Kasumi-1 (cell line): ENCODE measurements at places on chromosomes 7 and 10.

GRCh38 chr10:33507662-33508425 is 173.4 kb upstream of the NRP1 start:
- DNase-seq, result no peak

- DNase-seq, result no peak
Observed at GRCh38 chr7:18530224-18531179, 35.0 kb downstream of the HDAC9 start.

DNA sequence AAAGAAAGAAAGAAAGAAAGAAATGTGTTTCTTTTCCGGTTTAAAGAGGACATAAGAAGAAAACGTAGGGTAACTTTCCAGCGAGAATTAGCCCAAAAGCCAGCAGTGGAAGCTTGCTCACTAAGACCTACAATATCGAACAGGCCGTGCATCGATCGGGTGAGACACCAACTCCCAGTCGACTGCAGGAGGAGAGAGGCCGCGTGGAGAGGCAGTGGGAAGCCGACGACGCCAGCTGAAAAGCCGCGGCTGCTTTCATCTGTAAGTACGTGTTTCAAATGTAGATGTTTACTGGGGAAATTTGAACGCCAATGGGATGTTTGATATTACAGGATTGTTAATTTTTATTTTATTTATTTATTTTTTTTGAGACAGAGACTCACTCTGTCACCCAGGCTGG is 28.6 kb upstream of the GIMAP8 start:
- no peak for DNase-seq

GRCh38 chr10:101807158-101807557 is 11.1 kb downstream of the OGA start:
- no peak for DNase-seq

DNA sequence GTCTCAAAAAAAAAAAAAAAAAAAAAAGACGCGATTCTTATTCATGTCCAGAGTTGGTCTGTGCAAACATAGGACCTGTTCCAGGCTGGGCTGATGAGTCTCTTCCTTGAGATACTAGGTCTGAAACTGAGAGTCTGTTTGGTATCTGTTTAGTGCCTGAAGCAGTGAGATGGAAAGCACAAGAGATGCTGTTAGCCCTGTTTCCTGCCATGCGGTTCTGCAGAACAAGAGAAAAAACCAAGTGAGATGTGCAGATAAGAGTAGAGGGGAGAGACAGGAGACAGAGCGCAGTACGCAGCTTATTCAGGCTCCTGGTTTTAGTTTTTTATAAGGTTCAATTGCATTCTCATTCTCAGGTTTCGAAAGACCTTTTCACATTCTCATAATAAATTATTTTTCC is 85.8 kb upstream of the PRKCQ start:
- DNase-seq, result peak; percentile 30

DNA sequence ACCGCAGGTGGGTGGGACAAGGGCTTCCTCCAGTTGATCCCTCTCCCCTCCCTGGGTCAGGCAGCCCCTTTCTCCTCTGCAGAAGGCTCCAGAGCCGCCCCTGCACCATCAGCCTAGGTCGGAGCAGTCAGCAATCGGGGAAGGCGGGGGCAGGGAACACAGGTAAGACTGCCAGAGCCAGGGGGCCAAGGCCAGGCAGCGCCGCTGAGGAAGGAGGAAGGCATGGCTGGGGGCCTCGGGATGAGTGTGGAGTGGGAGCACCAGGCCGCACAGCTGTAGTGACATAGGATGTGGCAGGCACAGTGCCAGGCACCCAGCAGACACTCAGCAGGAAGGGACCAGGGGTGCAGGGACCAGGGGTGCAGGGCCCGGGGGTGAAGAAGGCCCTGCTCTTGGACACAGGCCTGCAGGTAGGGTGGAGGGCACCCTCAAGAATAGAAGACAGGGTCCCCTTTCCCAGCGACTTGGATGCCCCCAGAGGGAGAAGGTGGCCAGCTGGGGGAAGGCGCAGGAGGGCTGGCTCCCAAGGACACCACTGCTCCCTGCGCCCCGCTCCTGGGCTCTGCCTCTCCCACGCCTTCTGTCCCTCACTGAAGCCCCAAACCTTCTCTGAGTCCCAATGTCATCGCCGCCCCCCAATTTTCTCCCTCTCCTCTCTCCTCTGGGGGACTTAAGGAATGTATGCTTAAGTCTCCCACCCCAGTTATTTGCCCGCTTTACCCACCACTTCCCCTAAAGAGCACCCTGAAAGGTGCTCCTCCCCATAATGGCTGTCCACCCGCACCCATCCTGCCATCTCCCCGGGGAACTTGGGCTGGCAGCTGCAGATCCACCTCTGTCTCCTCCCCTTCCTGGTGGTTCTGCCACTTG is 38.5 kb downstream of the CAMK2B start:
- no peak for DNase-seq

- DNase-seq, result no peak
Observed at GRCh38 chr7:26724795-26725194, 139.6 kb downstream of the SKAP2 start.

- DNase-seq, result peak; percentile 92
Observed at GRCh38 chr7:77331938-77332695, 84.0 kb downstream of the GSAP start.

DNA sequence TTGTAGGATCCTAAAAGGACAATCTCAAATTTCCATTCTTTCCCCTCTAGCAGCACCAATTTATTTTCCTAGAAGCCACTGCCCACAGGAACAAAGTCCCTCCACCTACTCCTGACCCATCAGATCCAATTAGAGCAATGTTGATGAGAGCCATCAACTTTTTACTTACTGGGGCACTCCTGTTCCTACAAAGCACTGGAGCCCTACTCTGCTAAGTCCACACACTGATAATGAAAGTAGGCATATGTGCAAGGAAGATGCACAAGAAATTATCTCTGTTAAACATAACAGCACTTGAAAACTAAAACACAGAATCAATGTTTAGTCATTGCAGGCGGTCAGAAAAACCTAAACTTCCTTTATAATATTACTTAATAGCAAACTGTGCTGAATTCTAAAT is 3.6 kb downstream of the HERPUD2 start:
- no peak for DNase-seq

DNA sequence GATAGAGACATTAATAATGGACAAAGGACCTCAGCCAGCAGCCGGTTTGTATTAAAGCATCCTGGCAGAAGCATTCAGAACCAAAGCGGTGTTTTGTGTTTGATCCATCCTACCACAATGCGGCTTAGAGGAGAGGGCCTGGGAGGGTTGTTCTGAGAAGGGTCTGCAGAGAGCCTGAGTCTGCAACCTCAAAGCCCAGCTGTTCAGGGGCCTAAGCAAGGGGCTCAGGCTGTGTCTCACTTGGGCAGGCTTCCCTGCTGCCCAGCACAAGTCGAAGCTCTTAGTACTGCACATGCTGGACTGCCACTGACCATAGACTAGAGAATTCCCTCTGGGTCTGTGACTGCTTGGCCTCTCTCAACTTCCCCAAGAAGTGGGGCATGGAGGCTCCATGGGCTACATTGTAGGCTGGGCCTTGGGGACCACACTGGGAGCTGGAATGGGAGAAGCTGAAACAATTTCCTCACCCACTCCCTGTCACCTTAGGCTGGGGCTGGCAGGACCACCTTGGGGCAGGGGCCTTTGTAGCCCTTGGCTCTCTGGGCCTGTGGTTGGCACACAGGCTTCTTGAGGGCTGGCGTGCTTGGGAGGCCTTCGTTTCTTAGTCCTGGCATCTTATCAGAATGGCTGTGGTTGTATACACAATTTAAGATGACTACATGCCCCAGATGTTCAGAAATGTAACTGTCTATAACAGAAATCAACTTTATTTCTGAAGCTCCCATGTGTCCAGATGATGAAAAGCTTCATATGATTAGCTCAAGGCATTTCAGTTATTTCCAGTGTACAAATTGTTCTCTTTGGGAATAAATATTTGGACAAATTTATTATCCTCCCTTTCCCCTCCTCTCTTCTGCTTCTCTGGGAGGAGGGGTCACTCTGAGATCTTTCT is 44.5 kb downstream of the LRRC18 start:
- DNase-seq, result no peak

DNA sequence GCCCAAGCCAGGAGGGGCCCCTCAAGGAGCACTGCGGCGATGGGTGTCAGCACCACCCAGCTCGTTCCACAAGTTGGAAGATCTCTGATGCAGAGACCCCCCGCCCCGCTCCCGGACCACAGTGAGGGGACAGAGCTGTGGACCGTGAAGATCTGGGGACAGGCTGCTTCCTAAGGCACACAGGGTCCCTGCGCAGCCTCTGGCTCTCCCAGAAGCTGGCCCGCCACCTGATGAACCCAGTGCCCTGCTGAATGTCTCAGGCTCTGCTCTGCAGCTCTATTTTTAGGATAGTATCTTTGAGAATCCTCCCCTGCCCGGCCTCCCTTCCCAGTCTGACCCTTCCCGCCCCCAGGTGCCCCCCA is 29.7 kb downstream of the GBX1 start:
- DNase-seq, result no peak

- no peak for DNase-seq
Observed at GRCh38 chr7:72163271-72163670, 248.9 kb downstream of the CALN1 start.

GRCh38 chr10:29157321-29157720 is 131.5 kb upstream of the LYZL1 start:
- no peak for DNase-seq

- no peak for DNase-seq
Observed at GRCh38 chr7:102823390-102824119, 74.8 kb downstream of the FAM185A start.

DNA sequence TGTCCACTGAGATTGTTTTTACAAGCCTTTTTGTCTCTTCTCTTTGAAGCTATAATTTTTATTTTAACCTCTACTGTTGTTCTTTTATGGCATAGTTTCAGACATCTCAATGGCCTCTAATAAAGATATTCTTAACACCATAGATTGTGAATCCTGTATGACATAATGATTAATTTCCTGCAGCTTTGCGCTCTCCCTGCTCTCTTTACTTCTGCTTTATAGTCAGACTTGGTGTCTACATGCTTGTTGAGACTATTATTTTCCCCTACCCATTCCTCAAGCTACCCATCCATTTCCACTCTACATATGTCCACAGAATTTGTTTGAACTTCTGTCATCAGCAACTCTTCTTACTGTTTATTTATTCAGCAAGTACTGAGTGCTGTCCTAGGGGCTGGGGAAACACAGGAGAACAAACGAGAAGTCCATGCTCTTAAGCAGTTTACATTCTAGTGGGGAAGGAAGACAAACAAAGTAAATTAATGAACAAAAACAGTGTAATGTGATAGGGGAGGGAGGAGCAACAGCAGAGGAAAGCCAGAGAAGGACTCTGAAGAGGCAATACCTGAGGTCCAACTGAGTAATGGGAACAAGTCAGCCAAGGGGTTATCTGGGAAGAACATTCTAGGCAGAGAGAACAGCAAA is 110.1 kb downstream of the CDK14 start:
- DNase-seq, result peak; percentile 22

- no peak for DNase-seq
Observed at GRCh38 chr7:28358423-28358868, 53.9 kb upstream of the CREB5 start.

DNA sequence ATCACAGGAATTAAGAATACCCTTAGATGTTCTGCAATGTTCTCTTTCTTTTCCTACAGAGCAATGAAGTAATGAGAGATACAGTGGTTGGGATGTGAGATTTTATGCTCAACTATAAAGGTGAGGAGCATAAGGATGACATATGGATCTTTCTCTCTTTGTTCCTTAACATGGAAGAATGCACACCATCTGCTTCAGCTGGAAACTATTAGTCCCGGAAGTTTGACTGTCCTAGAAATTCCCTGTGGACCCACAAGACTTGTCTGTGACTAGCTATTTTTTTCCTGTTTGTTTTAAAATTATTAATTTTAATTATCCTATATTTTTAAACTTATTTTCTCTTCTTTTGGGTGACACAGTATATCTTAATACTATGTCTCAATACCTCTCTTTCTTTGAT is 80.2 kb downstream of the DKK1 start:
- DNase-seq, result no peak

DNA sequence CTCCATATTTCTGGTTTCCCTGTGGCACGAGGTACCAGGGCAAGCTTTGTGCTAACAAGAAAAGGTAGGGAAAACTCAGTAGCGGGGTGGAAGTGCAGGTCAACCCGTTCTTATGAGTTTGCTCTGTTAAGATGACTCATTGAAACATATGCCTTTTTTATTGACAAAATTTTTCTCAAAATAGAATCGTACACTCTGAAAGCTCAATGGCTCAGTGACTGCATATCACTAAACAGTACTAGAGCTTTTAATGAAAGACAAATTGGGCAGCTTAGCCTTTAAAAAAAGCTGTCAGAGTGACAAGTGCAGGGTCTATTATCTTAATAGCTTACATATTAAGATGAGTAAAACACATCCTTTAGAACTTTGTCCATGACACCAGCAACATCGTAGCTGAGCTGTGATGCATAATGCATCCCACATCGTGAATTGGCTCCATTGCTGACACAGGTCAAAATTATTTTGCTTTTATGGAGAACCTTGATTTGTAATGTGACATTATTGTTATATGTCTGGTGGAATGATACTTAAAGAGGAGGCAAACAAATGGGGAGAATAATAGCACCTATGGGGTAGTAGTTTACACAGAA is 264.4 kb downstream of the ETV1 start:
- DNase-seq, result no peak

DNA sequence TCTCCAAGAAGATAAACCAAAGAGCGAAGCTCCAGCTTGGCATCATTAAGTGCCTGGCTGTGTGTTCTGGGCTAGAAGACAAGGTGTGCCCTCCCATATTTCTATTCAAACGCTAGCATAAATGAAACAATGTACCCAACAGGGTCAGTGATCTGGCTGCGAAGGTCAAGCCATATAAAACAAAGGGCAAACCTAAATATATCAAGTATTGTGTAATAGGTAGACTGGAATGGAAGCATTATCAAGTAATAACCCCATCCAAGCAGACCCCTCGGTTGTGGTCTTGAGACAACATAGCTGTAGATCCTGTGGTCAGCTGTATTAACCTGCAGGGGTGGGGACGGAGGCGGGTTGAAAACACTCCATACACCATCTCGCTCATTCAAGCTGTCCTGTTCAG is 31.6 kb upstream of the TNKS2 start:
- DNase-seq, result no peak

DNA sequence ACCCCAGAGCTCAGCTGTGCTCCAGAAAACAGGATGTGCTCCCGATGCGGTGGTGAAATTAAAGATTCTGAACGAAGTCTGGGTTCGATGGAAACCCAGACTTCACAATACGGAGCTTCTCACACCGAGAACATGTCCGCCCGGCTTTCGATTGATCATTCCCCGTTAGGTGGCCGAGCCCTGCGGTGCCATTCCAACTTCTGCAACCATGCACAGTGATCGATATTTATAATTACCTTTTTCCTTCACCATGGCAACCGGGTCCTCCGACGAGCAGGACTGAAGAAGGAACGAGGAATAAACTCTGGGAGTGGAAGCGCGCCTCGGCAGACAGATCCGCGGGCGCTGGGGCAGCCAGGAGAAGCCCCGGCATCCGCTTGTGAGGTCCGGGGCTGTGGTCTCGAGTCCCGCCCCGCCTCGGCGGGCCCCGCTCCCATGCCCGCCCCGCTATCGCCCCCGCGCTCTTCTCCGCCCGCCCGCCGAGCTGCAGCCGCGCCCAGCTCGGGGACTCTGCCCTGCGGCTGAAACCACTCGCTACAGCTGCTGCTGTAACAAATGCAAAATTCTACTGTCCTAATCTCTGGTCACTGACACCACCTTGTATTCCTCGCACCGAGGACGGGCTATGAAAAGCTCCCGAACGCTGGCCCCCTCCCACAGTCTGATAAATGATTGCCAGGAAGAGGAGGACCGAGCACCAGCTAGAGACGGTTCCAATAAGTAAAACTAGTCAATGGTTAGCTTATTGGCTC is 26.2 kb downstream of the ABLIM1 start:
- DNase-seq, result no peak
